ENCODE measurements at places on chromosomes 1 and 21. TPM values are rescaled to one million over a fixed set of nuclear protein-coding genes. Genes with fewer than 3 reads are reported as not detected.

DNA sequence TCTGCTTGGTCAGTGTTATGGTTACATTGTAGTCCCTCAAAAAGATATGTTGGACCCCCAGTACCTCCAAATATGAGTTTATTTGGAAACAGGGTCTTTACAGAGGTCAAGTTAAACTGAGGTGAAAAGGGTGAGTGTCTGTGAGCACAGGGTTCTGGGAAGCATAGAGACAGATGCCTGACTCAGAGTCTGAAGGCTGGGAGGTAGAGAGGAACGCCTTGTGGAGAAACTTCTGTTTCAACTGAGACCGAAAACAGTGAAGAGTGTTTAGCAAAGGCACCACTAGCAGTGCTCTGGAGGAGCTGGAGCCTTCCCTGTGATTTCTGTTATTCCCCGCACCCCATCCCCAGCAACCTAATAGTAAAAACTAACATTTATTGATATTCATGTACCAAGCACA, 65.2 kb upstream of the LRRC8D start:
- no peaks in the 10 kb centered on the region for H3K4me1 ChIP-seq
- no peak overlapping the region for H3K4me3 ChIP-seq
- H3K36me3 ChIP-seq = no peaks in the 10 kb centered on the region
- no peak for DNase-seq

DNA sequence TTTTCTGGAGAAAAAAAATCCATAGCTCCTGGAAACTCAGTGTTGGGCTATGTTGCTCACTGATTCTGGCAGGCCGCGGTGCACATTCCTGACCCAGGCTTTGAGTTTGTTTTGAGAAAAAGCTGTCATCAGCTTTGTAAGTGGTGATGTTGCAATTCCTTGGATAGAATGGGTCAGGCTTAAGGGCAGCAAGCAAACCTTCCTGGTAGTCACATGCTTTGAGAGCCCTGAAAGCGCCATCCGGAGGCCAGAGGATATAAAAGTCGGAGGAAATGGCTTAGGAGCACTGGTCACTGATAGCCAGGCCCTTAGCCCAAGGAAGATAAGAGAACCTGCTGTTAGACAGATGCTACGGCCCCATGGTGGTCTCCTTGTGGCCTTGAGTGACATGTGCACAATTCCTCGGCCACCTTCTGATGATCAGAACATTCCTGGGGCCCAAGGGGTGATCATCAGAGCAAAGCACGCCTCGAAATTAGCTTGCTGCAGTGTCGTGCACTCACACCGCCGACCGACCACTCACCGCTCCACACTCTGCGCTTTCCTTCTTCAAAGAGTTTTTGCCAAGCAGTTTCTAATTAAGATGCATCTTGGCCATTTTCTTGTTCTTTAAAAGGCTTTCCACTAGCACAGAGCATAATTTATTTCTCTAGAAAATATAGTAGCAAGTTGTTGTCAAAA, 78.6 kb downstream of the MAN1C1 start:
- no peaks in the 10 kb centered on the region for H3K36me3 ChIP-seq
- peaks cover 3% of the 10 kb centered on the region for H3K4me1 ChIP-seq
- H3K27me3 ChIP-seq = no peaks in the 10 kb centered on the region
- H3K27ac ChIP-seq = peak overlapping the region; percentile 31

HPCAL4 gene
- not detected for total RNA-seq

- no peak for DNase-seq
- H3K4me1 ChIP-seq = no peaks in the 10 kb centered on the region
- H3K4me3 ChIP-seq = no peak overlapping the region
These were observed 24.0 kb downstream of the PLA2G5 start for GRCh38 chr1:20093940-20094391.

SLC9C2 gene
- 40.6 TPM for total RNA-seq

DNA sequence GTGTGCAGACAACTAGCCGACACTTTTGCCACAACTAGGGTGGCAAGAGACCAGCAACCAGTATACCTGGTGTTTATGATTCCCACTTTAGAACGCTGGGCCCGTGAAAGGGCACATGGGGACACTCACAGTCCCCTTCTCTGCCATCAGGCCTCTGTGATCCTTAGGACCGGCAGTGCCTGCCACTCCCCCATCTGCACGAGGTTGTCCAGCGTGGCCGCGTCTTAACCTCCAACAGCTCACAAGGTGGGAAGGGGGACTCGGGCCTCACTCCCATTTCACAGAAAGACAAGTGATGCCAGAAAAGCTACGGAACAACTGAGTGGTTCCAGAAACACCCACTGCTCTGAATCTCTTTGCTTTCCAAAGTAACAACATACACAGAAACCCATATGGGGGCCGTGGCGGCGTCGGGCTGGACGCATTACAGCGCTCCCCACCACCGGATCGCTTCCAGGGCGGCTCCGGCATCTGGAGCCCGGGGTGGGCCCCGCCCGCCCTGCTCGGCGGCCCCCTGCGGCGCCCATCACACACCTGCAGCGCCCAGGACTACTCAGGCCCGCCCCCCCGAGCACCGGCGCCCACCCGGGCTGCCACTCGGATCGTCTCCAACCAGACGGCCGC, 1.0 kb downstream of the ZNF496 start:
- no peak for DNase-seq
- peak overlapping the region; percentile 83 for H3K27ac ChIP-seq
- H3K4me1 ChIP-seq = peaks cover 7% of the 10 kb centered on the region
- H3K4me3 ChIP-seq = peak overlapping the region; percentile 91
- H3K36me3 ChIP-seq = peaks cover 6% of the 10 kb centered on the region

GRCh38 chr1:94258873-94259331, 21.5 kb upstream of the ARHGAP29 start:
- H3K27ac ChIP-seq = no peak overlapping the region
- H3K4me1 ChIP-seq = peaks cover 5% of the 10 kb centered on the region
- H3K4me3 ChIP-seq = no peak overlapping the region
- H3K36me3 ChIP-seq = no peaks in the 10 kb centered on the region

DNA sequence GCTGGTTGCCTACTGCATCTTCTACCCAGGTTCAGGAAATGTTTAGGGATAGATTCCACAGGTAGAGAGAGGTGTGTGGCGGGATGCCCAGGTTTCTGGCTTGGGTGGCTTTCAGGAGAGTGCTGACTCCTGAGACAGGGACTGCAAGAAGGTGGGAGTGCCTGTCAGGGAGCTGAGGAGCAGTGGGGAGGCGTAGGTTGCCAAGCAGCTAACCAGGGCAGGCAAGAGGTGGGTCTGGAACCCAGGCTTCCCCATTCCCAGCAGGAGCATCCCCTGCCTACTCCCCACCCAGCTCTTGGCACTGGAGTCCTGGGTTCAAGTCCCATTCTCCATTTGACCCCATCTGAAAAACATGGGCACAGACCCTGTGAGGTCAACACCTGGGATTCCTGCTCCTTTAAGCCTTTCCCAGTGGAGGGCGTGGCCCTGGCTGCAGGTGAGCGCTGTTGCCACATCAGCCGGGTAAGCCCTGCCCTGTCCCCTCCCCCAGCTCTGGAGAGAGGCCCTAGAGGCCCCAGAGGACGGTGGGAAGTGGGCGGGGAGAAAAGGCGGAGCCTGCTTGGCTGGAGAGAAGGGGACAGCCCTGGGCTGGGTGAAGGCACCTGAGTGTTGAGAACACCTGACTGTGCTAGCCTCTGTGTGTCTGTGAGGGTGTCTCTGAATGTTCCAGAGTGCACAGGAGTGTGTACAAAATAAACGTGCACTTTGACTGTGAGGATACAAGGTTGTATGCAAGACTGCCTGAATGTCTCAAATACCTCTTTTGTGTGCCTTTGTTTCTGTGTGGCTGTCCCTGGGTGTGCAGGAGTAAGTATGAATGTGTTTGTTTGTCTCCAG, 14.0 kb upstream of the SYNC start:
- no peaks in the 10 kb centered on the region for H3K36me3 ChIP-seq
- no peak overlapping the region for H3K4me3 ChIP-seq
- peak overlapping the region; percentile 77 for H3K27ac ChIP-seq
- DNase-seq = peak; percentile 98
- peaks cover 12% of the 10 kb centered on the region for H3K4me1 ChIP-seq

Data from prostate gland (tissue), 2 donors.